SJSA1 (cell line): ENCODE measurements at places on chromosomes 11 and 22. TPM values are rescaled to one million over a fixed set of nuclear protein-coding genes. Genes with fewer than 3 reads are reported as not detected.

GRCh38 chr11:126163074-126163700, 48.3 kb downstream of the RPUSD4 start:
- H3K4me3 ChIP-seq = no peak overlapping the region
- no peaks in the 10 kb centered on the region for H3K4me1 ChIP-seq
- no peaks in the 10 kb centered on the region for H3K27me3 ChIP-seq
- no peak overlapping the region for H3K27ac ChIP-seq
- H3K36me3 ChIP-seq = no peaks in the 10 kb centered on the region

GRCh38 chr11:133635244-133635739, 103.0 kb upstream of the OPCML start:
- H3K27ac ChIP-seq = no peak overlapping the region
- no peak for DNase-seq
- no peaks in the 10 kb centered on the region for H3K27me3 ChIP-seq
- no peaks in the 10 kb centered on the region for H3K36me3 ChIP-seq
- no peak overlapping the region for H3K4me3 ChIP-seq
- H3K4me1 ChIP-seq = no peaks in the 10 kb centered on the region

KDM4D gene
- total RNA-seq = 0.41 and 1.5 TPM in 2 replicates

CEND1 gene
- 0.21 and 0.88 TPM in 2 replicates for total RNA-seq

- H3K36me3 ChIP-seq = no peaks in the 10 kb centered on the region
- H3K4me1 ChIP-seq = no peaks in the 10 kb centered on the region
- H3K4me3 ChIP-seq = no peak overlapping the region
These were observed 168.2 kb upstream of the PDGFD start for GRCh38 chr11:104332110-104332509.
